ENCODE measurements at places on chromosomes 3 and 15. TPM values are rescaled to one million over a fixed set of nuclear protein-coding genes. Genes with fewer than 3 reads are reported as not detected.

GRCh38 chr3:73404435-73404834 lies 220.3 kb downstream of the PDZRN3 start:
- DNase-seq = no peak

DNA sequence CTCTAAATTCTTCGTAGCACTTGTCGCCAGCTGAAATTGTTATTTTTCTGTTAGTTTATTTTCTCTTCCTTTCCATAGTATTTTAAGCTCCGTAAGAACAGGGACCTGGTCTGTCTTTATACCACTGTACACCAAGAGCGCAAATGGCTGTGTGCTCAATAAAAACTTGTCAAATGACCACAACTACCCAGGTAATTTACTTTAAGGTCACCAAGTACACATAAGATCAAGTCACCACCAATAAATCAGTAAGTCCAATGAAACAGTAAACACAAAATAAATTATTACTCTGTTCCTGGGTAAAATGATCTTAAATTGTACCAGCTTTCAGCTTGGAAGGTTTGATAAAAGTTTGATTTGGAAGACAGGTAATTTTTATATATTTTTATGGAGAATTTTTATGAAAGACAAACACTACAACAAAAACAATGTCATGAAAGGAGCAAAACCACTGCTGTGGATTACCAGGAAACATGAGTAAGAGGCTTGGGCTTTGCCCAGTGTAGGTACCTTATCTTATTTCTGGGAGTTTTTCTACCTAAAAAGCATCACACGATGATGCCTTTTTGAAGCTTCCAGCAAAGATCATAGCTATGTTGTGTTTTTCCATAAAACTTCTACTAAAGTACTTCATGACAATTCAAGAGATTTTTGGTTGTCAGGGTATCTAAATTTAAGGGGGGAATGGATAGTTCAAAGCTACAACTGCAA lies 406.8 kb downstream of the SHQ1 start:
- no peak for DNase-seq

- DNase-seq = no peak
These were observed 484.6 kb downstream of the ROBO2 start for GRCh38 chr3:77524463-77524862.

GRCh38 chr15:77329202-77329601 lies 90.7 kb downstream of the PEAK1 start:
- DNase-seq = no peak

SQOR gene
- 16.4 TPM for total RNA-seq

- no peak for DNase-seq
These were observed 22.5 kb upstream of the SPTSSB start for GRCh38 chr3:161393803-161394202.

DNA sequence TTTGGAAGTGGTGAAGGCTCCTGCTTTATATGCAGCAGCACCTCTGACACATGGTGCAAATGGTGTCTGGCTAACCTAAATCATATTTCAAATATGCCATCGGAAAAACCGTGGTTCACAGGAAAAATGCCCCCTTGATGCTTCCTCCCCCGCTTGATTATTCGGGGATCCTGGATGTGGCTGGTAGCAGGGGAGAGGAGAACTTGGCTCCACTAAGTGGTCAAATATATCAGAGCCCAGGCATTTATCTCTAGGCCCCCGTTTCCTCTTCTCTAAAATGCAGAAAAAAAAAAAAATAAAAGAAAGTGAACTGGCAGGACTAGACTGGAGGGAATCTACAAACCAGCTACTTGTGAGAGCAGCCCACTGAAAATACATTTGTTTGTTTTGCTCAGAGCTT lies 18.2 kb upstream of the ATP2B2 start:
- DNase-seq = no peak

- DNase-seq = peak; percentile 76
These were observed 2.8 kb downstream of the MAP4 start for GRCh38 chr3:48013288-48013980.

DNA sequence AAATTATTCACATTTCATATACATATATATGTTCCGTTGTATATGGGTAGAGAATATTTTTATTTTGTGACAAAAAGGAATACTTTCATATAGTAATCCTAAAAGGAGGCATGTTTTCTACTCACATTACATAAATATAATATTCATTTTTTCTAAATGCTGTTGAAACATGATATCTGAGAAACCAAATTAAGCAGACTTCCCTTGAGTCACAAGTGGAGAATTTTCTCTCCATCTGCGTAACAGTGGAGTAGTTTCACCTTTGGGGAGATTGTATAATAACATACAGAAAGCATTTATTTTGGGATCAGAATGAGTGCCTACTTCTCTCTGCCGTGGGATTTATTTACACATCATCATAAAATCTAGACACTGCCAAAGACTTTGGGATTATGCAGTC lies 849.8 kb downstream of the NSUN3 start:
- no peak for DNase-seq

DNA sequence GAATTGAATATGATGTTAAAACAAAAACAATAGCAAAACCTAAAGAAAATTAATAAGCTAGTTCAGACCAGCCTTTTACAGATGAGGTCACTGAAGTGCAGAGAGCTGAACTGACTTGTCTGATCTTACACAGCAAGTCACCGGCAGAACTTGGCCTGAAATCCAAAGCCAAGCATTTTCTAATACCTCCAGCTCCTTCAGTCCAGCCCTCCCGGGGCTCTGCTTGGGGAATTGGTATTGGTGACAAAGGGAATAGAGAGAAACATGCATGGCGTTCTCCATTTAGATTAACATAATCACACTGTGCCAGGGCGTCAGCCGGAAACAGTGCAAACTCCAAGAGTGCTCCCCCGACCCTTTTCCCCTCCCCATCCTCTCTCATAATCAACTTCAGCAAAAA lies 14.1 kb upstream of the ZSCAN2 start:
- DNase-seq = no peak

GRCh38 chr3:167723872-167724271 lies 10.8 kb downstream of the PDCD10 start:
- no peak for DNase-seq

ZSCAN2 gene
- total RNA-seq = 6.8 TPM

GRCh38 chr3:69425249-69425648 lies 39.4 kb upstream of the FRMD4B start:
- DNase-seq = peak; percentile 35

GRCh38 chr15:90884719-90885431 lies 571 bp downstream of the FES start:
- no peak for DNase-seq

- DNase-seq = no peak
These were observed 813.3 kb upstream of the ARRDC4 start for GRCh38 chr15:97146929-97147870.

USP19 gene
- total RNA-seq = 77.3 TPM

DNA sequence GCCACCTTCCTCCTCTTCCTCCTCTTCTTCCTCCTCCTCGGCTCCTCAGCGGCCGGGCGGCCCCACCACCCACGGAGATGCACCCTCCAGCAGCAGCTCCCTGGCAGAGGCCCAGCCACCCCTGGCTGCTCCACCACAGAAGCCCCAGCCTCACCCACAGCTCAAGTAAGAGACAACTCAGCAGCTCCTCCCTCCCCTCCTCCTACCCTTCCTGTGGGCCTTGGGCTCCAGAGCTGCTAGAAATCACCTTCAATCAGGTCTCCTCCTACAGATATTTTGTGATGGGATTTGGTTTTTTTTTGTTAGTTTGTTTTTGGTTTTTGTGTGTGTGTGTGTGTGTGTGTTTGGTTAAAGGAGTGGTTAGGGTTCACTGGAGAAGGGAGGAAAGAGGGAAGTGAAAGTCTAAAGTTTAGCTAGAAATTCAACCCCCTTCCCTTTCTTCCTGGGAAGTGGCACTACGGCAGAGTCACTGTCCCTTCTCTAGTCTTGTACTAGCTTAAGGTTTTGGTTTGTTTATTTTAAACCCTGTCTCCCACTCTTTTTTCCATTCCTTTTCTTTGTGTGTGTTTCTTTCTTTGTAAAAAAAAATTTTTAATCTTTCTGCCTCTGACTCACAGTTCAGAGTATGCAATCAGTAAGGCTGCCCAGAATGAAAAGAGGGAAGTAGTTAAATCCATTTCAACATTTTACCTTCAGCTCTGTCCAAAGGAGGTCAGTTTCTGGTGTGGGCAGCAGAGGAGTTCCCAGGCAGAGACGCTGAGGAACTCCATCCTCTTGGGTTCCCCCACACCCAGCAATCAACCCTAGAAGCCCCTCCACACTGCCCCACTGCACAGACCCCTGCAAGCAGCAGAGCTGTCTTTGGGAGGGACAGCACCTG lies 29.0 kb upstream of the TIMP4 start:
- peak; percentile 39 for DNase-seq

ALPK3 gene
- 0.03 TPM for total RNA-seq

DNA sequence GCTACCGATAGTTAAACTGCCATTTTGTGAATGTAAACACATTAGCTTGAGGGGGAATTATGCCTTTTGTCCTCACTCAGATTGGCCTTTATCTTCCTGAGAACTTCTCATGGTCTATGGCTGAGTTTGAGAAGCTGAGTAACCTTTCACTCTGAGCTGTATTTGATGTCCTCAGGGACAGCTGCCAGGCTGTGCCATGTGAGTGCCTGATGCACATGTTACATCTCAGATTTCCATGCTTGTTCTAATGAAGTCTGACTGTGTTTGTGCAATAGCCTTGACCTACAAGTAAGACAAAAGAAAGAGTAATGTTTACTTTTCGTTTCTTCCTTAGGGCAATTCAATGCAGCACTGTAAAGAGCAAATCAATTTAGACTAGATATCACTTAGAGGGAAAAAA lies 44.1 kb upstream of the ARL6 start:
- peak; percentile 7 for DNase-seq

DNA sequence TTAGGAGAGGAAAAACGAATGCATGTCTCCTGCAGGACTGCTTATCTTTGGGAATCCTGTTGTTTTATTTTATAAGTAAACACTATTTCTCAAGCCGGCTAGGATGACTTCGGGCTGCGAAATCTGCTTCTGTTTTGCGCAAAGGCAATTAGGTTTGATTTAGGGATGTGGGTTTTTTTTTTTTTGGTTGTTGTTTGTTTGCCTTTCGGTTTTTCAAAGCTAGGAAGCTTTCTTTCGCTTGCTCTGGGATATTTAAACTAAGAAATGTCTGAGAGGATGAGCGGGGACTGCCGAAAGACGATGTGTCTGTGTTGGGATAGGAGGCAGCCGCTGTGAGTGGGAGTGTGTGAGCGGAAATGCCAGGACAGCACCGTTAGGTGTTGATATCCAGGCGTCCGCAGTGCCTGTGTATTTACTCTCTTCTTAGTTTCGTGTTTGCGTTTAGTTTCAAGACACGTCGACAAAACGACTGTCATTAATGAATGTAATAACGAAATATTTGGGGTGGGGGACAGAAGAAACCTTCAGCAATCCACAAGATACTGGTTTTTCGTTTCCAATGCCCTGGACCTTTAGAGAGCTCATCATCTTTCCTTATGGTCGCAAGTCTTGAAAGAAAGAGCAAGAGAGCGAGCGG lies 604 bp downstream of the ISL2 start:
- no peak for DNase-seq

DNA sequence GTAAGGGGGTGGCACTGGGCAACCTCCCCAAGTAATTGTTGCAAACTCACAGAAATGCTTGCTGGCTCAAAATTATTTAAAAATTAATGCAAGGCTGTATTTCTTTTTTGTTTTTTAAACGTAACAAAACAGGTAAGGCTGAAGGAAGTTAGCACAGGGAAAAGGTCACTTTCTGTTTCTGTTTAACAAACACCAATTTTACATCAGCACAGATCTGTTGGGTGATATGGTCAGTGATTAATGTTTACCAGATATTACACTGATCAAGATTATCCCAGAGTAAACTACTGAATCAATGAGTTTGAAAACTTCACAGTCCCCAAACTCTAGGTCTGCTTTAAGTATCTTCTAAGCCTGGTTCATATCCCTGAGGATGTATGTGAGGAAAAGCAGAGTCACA lies 558.0 kb downstream of the FOXP1 start:
- no peak for DNase-seq

- DNase-seq = no peak
These were observed 97.2 kb upstream of the CNTN4 start for GRCh38 chr3:2001306-2002108.

DNA sequence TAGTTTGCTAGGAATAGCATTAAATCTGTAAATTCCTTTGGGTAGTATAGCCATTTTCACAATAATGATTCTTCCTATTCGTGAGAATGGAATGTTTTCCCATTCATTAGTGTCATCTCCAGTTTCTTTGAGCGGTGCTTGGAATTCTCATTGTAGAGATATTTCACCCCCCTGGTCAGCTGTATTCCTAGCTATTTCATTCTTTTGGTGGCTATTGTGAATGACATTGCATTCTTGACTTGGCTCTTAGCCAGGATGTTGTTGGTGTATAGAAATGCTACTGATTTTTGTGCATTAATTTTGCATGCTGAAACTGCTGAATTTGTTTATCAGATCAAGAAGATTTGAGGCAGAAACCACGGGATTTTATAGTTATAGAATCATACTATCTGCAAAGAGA lies 690.5 kb upstream of the ALCAM start:
- no peak for DNase-seq

GRCh38 chr15:93420050-93420452 lies 331.0 kb upstream of the RGMA start:
- peak; percentile 42 for DNase-seq

DNA sequence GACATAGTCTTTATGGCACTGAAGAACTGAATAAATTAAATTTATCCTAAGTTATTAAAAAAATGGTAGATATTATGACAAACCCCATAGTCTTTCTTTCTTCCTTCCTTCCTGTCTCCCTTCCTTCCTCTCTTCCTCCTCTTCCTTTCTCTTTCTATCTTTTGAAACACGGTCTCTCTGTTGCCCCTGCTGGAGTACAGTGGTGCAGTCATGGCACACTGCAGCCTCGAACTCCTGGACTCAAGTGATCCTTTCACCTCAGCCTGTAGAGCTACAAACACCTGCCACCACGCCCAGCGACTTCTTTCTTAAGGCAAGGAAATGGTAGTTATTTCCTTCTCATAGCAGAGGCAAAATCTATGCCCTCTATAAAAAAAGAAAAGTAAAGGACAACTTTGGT lies 354.6 kb downstream of the GAP43 start:
- DNase-seq = no peak

DNA sequence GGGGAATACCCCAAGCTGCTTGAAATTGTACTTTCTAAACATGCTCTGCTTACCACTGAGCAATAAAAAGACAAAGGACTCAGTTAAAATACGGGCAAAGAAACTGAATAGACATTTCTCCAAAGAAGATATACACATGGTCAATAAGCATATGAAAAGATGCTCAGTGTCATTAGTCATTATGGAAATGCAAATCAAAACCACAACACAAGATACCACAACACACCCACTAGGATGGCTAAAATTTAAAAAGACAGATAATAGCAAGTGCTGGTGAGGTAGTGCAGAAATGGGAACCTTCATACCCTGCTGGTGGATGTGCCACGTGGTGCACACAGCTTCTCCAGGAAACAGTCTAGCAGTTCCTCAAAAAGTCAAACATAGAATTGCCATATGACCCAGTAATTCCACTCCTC lies 21.3 kb downstream of the LRIG1 start:
- DNase-seq = no peak
